ENCODE measurements at places on chromosomes 1 and 21.
A peak's percentile ranks its signal among the peaks of the same experiment; 100 is the strongest.

DNA sequence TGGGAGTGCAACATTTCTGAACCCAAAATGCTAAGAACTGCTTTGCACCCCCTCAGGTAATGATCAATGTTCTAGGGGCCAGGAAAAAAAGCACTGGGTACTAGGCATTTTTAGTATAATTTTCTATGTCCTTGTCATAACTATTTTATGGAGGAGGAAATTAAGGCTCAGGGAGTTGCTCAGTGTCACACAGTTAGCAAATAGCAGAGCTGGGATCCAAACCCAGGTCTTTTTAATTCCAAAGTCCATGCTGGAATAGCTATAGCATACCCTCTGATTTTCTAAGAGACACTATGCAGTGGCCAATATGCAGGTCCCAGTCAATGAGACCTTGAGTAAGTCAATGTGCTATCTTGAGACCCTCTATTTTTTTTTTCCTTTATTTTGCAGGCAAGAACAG is 394.5 kb upstream of the USP24 start:
- DNase-seq = no peak

GRCh38 chr1:10189659-10190058 is 20.7 kb upstream of the KIF1B start:
- no peak for DNase-seq

DNA sequence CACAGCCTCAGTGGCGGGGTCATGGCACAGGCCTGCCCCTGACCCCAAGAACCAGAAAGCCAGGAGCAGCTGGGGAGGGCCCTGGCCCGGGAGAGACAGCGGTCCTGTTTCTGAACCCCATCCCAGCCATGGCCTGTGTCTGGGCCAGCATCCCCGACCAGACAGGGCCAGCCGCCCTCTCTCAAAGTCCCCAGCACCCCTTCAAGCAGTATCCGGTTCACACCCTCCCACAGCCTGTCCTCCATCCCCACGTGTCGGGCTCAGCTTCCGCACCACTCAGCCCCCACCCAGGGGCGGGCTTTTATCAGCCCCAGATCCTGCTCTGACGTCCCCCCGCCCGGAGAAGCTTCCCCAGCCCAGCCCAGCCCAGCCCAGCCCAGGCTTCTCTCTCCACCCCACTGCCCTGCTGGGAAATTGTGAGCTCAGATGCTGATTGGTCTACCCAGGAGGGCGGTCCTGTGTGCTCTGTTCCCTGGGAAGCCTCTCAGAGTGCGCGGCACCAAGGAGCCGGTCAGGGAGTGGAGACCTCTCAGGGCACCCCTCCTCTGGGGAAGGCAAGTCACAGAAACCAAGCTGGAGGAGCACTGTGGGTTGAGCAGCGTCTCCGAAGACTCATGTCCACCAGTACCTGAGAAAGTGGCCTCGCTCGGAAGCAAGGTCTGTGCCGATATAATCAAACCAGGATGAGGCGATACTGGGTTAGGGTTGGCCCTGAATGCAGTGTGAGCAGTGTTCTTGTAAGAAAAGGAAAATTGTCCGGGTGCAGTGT is 4.7 kb upstream of the FAAP20 start:
- peak; percentile 57 for DNase-seq

GRCh38 chr1:94199398-94199797 is 38.0 kb downstream of the ARHGAP29 start:
- DNase-seq = no peak

- DNase-seq = no peak
Measured at GRCh38 chr1:93620172-93620840, 61.3 kb downstream of the BCAR3 start.

- no peak for DNase-seq
Measured at GRCh38 chr1:223824287-223824686, 21.5 kb downstream of the TP53BP2 start.

GRCh38 chr21:27802816-27803475 is 836.1 kb upstream of the ADAMTS5 start:
- peak; percentile 20 for DNase-seq

- no peak for DNase-seq
Measured at GRCh38 chr1:246815693-246816270, 91.6 kb downstream of the SCCPDH start.

DNA sequence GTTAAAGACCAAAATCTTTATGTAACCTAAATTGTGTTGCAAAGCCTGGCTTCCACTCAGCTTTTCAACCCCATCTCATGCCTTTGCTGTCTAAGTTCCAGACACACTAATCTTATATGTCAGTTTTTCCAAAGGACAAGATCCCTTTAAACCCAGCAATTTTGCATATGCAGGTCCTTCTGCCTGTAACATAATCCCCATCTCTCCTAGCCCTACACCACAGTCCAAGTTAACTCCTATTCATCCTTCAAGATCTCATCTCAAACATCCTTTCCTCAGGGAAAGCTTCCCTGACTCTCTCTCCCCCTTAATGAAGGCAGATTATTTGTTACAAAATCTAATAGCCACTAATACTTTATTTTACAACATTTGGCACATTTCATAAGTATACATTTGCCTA is 366.3 kb downstream of the PLPP3 start:
- DNase-seq = no peak

GRCh38 chr1:212485913-212486618 is 53.3 kb downstream of the NENF start:
- DNase-seq = no peak

GRCh38 chr1:67159233-67159632 is 7.0 kb upstream of the IL23R start:
- DNase-seq = no peak

- DNase-seq = no peak
Measured at GRCh38 chr1:179300112-179300511, 6.5 kb downstream of the SOAT1 start.

Data from anterior cingulate cortex (tissue), 58 donors.